Chondrocyte (in vitro differentiated cells): ENCODE measurements at places on chromosomes 7 and 10. TPM values are rescaled to one million over a fixed set of nuclear protein-coding genes. Genes with fewer than 3 reads are reported as not detected.

- no peak for DNase-seq
Measured at GRCh38 chr10:117413928-117414618, 38.8 kb upstream of the PDZD8 start.

DNA sequence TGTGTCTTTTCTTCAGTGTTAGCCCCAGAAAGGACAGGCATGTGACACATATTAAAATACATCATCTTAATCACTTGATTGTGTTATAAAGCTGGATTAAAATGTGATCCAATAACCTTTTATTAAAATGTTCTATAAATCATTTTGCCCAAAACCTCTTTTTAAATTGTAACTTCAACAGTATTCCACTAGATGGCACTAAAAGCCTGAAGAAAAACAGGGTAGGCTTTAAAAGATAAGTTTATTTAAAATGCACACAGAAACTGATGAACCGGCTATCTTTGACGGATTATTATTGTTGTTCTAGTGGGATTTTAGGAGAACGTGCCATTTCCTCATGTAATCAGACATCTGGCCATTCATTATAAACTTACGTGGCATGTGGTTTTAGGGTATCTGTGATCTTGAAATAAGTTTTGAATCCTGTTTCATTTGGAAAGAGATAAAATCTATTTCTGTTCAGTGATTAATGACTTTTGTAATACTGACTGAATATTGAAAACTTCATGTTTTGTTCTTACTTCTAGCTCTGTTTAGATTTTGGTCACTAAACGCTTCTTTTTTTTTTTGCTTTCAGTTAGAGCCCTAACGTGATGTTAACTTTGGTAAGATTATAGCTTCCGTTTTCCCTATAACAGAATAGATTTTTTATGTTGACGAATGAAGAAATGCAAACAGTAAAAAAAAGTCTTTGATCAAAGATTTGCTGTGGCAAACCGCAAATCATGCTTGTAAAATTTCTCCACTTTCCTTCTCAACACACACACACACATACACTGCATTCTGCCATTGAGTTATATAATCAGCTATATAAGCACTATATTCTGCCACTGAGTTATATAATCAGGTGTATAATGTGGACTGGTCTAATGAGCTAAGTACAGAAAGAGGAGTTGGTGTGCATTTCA lies 13.6 kb downstream of the VPS50 start:
- no peak for DNase-seq

GRCh38 chr10:116457488-116457887 lies 29.8 kb downstream of the PNLIPRP3 start:
- no peak for DNase-seq

DNA sequence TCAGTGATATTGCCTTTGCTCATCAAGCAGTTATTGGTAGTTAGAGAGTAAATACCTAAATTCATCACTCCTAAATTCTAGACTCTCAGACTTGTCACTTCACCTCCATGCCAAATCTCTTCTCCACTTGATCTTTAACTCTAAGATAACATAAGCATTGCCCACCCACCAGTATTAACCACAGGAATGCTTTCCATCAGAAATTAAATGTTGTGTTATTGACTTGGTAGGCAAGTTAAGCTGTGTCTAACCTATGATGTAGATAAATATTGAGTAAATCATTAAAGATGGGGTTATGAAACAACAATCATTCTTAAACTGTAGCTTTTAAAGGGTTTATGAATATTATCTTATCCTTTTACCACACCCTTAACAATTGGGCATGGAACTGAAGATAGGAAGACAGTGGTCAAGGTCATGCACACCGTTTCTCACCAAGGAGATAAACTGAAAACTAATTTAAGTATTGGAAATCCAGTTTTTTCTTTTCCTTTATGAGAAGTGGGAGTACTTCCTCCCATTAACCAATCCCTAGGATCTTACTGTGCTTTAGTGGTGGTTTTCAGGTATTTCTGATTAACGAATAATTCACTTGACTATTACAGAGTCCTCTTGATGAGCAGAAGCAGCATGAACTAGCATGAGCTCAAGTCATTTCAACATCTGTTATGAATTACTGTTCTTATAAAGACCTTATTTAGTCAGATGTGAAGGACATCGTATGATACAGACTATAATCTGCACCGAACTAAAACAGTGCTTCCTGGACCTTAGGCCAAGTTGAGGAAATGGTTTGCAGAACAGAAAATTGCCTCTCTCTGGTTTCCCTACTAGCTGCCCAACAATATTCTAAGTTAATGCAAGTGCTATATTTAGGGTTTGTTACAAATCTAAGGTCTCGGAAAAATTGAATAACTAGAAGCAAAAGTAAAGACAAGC lies 142.0 kb downstream of the LCOR start:
- no peak for DNase-seq

DNA sequence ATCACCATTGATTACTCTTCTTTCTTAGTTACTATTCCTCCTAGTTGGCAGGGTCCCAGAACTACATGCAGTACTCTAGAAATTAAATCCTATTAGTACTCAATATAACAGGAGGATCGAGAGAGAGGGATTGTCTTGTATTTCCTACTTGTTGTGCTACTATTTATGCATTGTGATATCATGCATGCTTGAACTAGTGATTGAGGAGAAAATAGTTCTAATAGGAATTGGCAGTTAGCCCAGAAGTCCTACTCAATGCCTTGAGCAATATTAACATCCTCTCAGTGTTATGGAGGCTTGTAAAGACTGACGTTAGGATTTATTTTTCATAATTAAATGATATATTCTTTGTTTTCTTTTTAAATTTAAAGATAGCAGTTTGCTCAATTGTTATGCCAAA lies 67.4 kb downstream of the FOXP2 start:
- DNase-seq: no peak

GRCh38 chr10:7551289-7551688 lies 115.5 kb downstream of the ITIH5 start:
- no peak for DNase-seq

The TMEM225B gene
- total RNA-seq: 0.56 to 1.8 TPM (median 0.75 TPM) in 3 replicates

The PRTFDC1 gene
- 5.9 to 13.1 TPM (median 10.1 TPM) in 3 replicates for total RNA-seq

GRCh38 chr7:98250789-98251188 lies 1.2 kb downstream of the TECPR1 start:
- DNase-seq: no peak

The TMEM139 gene
- not detected in 3 replicates for total RNA-seq
